Right kidney (tissue), 9 donors: ENCODE measurements at places on chromosomes 1 and 21.

- DNase-seq = no peak
Measured at GRCh38 chr1:114208714-114209113, 55.0 kb upstream of the SYT6 start.

- no peak for DNase-seq
Measured at GRCh38 chr1:107690491-107690890, 274.5 kb downstream of the VAV3 start.

GRCh38 chr1:228008391-228009115 lies 1.8 kb downstream of the WNT3A start:
- no peak for DNase-seq

DNA sequence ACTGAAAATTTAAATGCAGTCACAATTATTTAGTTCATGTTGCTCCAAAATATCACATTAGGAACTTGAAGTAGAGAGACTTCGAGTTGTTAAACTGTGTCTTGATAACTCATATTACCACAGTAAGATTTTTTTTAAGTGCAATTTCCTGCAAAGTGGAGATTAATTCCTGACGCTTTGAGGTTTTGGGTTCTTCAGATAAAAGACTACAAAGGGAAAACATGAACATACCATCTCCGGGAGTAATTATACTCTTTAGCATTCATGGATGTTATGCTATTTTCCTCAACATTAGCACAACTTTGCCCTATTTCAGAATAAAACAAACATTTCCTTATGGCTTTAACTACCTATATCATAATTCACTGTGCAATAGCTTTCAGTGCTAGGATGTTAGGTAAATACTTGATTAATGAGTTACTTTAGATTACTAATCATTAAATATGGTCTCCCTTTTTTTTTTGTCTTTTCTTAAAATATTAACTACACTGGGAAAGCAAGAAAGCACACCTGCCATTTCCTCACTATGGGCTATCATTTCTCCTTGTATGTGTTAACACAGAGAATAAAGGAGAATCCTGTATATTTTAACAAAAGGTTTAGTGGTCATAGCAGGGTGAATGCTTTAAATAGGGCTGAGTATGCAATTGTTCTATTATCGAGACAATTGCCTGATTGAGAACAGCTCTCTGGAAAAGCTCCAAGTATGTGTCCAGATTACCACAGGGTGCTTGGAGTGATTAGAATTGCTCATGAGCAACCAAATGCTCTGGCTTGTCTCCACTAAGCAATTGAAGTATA lies 252.5 kb upstream of the C1orf105 start:
- no peak for DNase-seq

DNA sequence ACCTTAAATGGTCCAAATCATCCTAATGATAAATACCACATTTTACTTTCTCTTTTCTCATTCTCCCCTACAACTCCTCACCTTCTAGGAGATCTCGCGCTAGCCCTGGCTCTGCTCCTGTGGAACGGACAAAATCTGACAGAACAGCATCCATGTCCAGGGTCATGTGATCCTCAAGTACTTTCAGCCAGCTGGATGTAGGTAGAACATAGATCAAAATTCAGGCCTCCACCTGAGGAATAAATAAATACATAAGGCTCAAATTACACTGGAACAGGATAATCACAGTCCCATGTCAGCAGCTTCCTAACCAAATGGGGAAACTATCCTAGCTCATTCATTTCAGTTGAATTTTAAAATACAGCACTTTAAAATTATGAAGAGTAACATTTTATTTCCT lies 33.2 kb downstream of the OTUD7B start:
- DNase-seq = no peak

GRCh38 chr1:20375563-20375962 lies 84.9 kb downstream of the VWA5B1 start:
- DNase-seq = no peak

GRCh38 chr21:44089001-44089911 lies 17.9 kb upstream of the PWP2 start:
- peak; percentile 50 for DNase-seq

- peak; percentile 46 for DNase-seq
Measured at GRCh38 chr1:214557952-214558735, 6.7 kb upstream of the PTPN14 start.

- DNase-seq = no peak
Measured at GRCh38 chr1:59039551-59039950, 255.7 kb upstream of the JUN start.

DNA sequence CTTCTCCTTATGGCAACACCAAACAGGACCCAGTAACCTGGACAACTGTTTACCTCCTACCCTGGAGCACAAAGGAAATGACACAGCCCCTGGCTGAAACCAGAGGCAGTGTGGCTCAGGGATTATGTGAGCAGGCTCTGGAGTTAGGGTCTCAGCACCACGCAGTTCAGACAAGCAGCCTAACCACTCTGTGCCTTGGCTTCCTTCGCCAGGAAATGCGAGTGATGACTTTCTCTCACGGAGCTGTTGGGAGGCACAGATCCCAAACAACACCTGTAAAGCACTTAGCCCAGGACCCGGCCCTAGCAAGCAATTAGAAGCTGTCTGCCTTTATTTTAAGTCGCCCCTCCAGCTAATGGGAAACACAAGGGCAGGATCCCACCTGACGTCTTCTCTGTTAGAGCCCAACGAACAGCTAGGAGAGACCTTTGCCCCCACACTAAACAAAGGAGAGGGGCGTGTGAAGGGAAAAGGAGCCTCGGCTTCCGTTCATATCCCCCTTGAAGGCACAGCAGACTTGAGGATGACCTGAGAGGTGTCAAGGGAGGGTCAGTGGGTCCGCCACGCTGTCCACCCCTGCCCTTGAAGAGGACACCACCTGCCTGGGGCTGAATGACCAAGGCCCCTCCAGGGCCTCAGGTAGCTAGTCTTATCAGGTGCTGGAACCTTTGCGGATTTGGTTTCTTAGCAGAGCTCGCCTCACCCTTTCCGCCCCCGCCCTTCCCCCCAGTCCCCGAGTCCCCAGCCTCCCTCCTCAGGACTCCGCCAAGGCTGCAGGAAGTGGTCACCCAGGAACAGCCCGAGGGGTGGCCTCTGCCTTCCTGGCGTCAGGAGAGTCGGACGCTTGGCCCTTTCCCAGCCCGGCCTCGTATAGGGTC lies 860 bp downstream of the TMEM63A start:
- DNase-seq = peak; percentile 54

DNA sequence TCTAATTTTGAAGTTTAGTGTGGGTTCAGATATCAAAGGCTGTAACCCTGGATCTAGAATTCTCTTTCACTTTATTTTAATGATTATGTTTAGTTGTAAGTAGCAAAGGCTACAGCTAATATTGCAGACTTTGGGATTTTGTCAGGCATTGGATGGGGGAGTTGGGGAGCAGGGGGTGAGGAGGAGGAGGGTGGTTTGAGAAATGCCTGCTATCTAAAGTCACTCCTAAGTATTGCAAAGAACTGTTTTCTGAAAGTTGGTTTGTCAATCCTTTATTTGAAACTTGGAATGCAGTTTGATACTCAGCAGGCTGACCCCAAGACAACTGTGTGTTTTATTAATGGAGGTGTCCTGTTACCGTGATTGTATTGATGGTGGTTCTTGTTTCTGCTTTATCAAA lies 1.2 kb downstream of the NTPCR start:
- no peak for DNase-seq

DNA sequence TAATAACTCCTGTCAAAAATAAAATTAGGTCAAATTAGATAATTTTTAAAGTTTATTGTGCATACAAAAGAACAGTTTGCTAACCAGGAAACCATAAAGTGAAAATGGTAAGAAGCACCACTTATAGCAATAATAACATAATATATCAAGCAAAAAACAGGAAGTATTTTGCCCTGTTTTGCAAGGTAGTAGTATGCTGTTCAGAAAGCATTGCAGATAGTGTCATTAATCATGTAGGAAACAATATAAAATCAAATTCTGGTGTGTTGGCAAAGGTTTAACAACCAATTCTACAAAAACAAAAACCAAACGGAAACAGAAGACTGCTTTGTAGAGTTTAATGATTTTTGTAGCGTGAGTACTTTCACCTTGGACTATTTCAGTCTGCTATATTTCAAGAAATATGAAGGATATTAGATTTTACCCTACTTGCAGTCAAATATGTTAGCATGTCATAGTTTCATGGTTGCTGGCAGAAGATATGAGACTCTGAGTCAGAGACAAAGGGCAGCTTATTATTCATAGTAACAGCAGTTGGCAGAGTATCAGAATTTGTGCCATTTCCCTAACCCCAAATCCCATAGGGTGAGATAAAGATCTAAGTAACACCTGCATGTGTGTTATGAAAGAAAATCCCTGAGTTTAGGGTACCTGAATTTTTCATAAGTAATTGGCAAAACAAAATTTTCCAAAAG lies 729.0 kb upstream of the BRINP3 start:
- no peak for DNase-seq

GRCh38 chr1:160309185-160309557 lies 24.2 kb upstream of the PEX19 start:
- DNase-seq = no peak

- no peak for DNase-seq
Measured at GRCh38 chr1:221228594-221228993, 349.4 kb downstream of the HLX start.

- DNase-seq = no peak
Measured at GRCh38 chr1:31201931-31202360, 37.7 kb downstream of the NKAIN1 start.

DNA sequence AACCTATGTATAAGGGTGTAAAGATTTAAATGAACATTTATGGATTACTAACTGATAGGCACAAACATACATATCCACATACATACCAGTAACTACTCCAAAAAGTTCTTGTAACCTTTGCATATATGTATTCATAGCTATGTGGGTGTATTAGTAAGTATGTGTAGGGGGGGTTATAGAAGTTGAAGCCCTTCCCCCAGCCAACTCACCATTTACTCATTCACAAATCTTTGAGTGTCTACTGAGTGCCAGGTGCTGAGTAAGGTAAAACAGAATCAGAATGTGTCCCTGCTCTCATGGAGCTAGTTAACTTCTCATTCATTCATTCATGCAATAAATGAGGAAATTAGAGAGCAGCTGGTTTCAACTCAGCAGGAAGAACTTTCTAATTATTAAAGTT lies 1.3 kb downstream of the C1orf146 start:
- no peak for DNase-seq

DNA sequence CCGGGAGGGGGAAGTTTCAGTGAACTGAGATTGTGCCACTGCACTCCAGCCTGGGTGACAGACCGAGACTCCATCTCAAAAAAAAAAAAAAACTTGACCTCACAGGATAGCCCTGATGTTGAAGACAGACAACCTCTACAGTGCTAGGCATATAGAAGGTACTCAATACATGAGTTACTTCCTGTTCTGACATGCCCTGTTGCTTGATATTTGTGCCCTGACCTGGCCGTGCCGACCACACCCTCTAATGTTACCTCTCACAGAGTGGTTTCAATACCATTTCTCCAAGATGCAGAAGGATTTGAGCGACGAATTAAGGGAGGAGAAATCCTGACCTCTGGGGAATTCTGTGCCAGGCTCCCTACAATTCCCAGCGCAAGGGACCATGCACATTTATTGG lies 5.2 kb downstream of the PTAFR start:
- no peak for DNase-seq

- DNase-seq = no peak
Measured at GRCh38 chr1:156117414-156118176, 3.1 kb downstream of the LMNA start.

DNA sequence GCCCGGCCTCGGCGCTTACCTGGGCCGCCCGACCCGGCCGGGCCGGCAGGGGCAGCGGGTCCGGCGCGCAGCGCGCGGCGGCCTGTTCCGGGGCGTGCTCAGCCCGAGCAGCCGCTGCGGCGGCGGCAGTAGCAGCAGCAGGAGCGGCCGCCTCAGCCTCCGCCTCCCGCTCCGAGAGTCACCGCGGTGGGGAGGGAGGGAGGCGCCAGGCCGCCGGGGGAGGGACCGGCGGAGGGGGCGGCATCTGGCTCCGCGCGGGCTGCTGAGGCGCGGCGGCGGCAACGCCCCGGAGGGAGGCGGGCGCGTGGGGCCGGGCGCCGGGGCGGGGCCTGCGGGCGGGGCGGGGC lies at the start of gene CTNNBIP1:
CTNNBIP1 (minus strand) TSS at position 194 of the 347 bp plus-strand sequence. CDS start 38,205 bp downstream, outside the sequence.
- DNase-seq = no peak

GRCh38 chr1:36836196-36836883 lies 198.0 kb downstream of the GRIK3 start:
- DNase-seq = no peak

- DNase-seq = no peak
Measured at GRCh38 chr1:16158025-16158424, 2.2 kb upstream of the EPHA2 start.

DNA sequence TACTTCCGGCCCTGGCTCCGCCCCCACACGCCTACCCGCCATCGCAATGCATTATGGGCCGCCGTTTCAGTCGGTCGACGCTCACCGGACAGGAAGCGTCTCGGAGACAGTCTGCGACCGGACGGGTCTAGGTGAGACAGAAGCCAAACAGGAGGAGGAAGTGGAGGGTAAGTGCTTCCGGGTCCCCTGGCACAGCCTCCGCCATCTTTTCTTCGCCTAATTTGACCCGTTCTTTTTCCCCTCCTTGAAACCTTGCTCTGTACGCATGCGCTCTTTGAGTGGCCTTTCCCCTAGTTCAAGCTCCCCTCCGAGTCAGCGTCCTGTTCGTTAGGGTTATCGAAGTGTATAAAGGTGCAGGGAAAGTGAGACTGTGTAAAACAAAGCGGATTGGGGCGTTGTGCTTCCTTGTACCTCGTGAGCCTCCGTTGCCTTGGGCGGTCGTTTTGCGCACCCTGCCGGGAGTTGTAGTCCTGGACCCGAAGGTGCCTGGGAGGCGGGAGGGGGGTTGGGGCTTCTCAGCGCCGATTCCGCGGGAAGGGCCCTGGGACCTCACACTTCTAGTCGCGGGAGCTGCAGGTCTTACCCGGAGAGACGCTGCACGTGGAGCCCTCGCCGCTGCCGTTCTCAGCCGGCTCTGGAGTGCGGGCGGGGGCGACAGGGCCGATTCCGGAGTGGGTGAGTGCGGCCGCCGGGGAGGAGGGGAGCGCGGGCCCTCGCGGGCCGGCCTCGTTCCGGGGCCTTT lies at the start of the genes ATP5PF and GABPA:
ATP5PF (minus strand) TSS at position 1 of the 742 bp plus-strand sequence. CDS start 5,110 bp downstream, outside the sequence.
GABPA (plus strand) TSS at position 69 of the 742 bp plus-strand sequence. CDS start 6,627 bp downstream, outside the sequence.
- DNase-seq = peak; percentile 98

DNA sequence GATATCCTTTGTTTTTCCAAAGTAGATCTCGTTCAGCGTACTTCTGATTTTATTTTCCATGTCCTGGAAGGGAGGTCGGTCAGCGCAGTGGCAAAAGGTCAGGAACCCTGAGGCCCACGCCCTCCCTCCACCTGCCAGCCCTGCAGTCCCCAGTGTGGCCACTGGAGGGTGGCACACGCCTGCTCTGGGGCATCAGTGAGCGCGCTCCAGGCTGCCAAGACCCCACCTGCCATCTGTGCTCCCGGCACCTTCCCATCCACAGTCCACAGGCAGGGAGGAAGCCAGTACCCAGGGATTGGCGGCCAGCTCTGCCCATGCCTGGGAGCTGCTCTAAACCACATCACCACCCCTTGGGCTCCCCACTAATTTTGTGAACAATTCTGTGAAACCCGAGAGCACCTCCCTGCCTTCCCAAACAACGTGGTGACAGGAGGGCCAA lies 32.3 kb downstream of the SLC66A1 start:
- no peak for DNase-seq

GRCh38 chr1:37438869-37439343 lies 35.5 kb upstream of the ZC3H12A start:
- no peak for DNase-seq

GRCh38 chr21:34020005-34020847 lies 53.2 kb upstream of the MRPS6 start:
- DNase-seq = no peak
